ENCODE measurements at places on chromosomes 2 and 18. TPM values are rescaled to one million over a fixed set of nuclear protein-coding genes. Genes with fewer than 3 reads are reported as not detected.

ENOSF1 gene
- 109 TPM for total RNA-seq

BBS5 gene
- total RNA-seq, result 22.5 TPM

EFR3B gene
- total RNA-seq, result 6.1 TPM

DNA sequence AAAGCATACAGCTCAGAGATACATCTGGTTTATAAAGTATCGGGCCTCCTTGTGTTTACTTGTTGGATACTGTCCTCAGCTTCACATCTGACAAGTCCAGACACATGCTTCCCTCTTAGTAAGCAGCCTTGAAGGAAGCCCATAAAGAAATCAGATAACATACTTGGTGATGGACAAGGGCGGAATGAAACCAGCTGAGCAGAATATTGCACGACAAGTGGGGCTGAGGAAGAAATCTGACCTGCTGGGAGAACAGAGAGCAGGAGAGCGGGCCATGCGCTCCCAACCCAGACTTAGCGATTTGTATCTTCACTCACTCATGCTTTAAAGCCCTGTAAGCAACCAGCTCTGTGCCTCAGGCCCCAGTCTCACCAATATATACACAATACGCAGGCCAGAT, 208.4 kb downstream of the CDH20 start:
- no peak overlapping the region for H3K27ac ChIP-seq
- no peaks in the 10 kb centered on the region for H3K36me3 ChIP-seq
- H3K4me1 ChIP-seq, result no peaks in the 10 kb centered on the region
- no peak for DNase-seq
- no peaks in the 10 kb centered on the region for H3K27me3 ChIP-seq
- H3K4me3 ChIP-seq, result no peak overlapping the region
